ENCODE measurements at places on chromosomes 6 and 20. TPM values are rescaled to one million over a fixed set of nuclear protein-coding genes. Genes with fewer than 3 reads are reported as not detected.

Gene SAPCD1
- total RNA-seq = 0.61 TPM

Gene BCL2L1
- total RNA-seq = 77.1 TPM

Gene C4A
- 6.8 TPM for total RNA-seq

Gene COL9A1
- total RNA-seq = not detected

Gene LINC00237
- not detected for total RNA-seq

Gene GINS1
- 1.8 TPM for total RNA-seq

Gene PMEPA1
- 16.8 TPM for total RNA-seq

Gene IL20RA
- total RNA-seq = 0.49 TPM

Gene PROKR2
- total RNA-seq = not detected

Gene ID4
- total RNA-seq = 11.1 TPM

Gene ARMH2
- total RNA-seq = not detected

Gene DYNLT1
- 39.8 TPM for total RNA-seq

Gene HRH3
- total RNA-seq = not detected

Gene TRIM15
- not detected for total RNA-seq

Gene HIVEP2
- 26.1 TPM for total RNA-seq

Gene ADGRB3
- 0.61 TPM for total RNA-seq

Gene NHLRC1
- total RNA-seq = 4.1 TPM

Gene RIPOR3
- 50.8 TPM for total RNA-seq

Gene NKAPL
- total RNA-seq = 0.73 TPM

Gene ZBTB46
- 0.81 TPM for total RNA-seq

Gene GPLD1
- not detected for total RNA-seq

Gene PTCRA
- not detected for total RNA-seq

Gene NRSN1
- not detected for total RNA-seq

Gene CCHCR1
- total RNA-seq = 15.7 TPM

Gene NUP43
- 23.4 TPM for total RNA-seq

Gene MEI4
- total RNA-seq = under 0.01 TPM

Gene PDYN
- total RNA-seq = not detected

Gene TXLNB
- total RNA-seq = 0.24 TPM

Gene MTG2
- 23.5 TPM for total RNA-seq

Gene BPIFB4
- not detected for total RNA-seq

Gene GOPC
- total RNA-seq = 52.9 TPM

Gene EPPIN
- not detected for total RNA-seq

Gene VSX1
- not detected for total RNA-seq

Gene MAPK13
- total RNA-seq = 4.1 TPM

Gene PPP1R14C
- 0.16 TPM for total RNA-seq

Gene TFAP2A
- total RNA-seq = 9.7 TPM

Gene TFAP2B
- total RNA-seq = not detected

Gene LYRM2
- total RNA-seq = 18.5 TPM

Gene FAM50B
- total RNA-seq = 8.6 TPM

Gene IRF4
- total RNA-seq = 0.16 TPM

Gene DEFB129
- not detected for total RNA-seq

Measured in hair follicle dermal papilla cell (primary cell).